ENCODE measurements at places on chromosomes 2 and 18.

- no peak for DNase-seq
These were observed 555.5 kb upstream of the TNP1 start for GRCh38 chr2:217415316-217415715.

GRCh38 chr2:30935795-30936194 lies 128.5 kb upstream of the CAPN13 start:
- DNase-seq, result no peak

GRCh38 chr2:168132389-168132788 lies 115.0 kb downstream of the STK39 start:
- DNase-seq, result no peak

DNA sequence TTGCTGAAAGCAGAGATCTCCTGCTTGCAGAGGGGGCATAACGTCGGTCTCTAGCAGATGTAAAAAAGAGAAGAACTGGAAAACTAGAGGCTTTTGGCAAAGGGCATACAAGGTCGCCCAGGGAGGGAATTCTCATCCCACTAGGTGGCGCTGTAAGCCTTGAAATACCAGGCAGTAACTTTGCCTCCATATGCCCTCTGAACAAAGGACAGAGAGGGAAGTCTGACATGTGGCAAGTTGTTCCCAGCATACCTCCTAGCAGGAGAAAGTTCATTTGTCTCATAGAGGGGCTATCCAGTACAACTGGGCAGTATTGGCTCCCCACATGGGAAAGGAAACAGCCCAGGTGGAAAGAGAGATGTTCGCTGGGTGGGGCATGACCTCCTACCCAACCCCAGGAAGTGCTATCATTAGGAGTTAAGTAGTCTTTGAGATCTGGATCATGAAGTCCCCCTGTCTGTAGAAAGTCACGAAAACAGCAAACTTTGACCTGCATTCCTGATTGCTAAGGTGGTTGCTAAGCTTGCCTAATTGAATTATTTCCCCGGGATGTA lies 39.9 kb downstream of the STK17B start:
- DNase-seq, result peak; percentile 57

DNA sequence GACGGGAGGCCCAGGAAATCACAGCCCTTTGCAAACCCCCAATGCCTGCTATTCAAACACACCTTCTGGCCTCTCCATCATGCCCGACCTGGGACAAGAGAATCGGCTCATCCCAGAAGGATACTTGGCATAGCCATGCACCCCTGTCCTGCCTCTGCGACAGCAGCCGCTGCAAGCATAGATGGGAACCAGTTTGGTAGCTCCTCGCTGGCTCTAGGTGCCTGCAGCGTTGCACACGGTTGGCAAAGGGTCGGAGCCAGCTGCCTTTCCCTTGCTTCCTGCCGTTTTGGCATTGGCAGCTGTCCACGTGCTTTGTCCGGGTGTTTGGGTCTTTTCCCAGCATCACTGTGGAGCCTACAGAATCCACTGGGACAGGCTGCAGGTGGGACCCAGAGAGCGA lies 76.9 kb downstream of the TWIST2 start:
- no peak for DNase-seq

GRCh38 chr2:235935773-235936172 lies 232.4 kb downstream of the GBX2 start:
- no peak for DNase-seq

DNA sequence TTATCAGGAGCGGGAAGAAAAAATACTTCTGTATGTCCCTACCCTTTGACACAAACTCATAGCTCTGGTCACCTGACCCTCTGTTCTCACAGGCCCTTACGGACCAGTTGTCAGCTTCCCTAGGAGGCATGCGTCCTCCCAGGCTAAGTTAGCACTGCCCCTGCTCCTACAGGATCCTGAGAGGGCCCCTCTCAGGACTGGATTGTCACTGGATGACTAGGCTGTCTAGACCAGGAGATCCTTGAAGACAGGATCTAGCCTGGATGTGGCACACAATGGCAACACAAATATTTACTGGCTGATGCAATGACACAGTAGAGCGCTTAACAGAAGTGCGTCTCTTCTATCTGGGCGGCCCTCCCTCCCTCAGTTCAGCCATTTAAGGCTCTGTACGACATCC lies 7.7 kb downstream of the FAM228A start:
- DNase-seq, result no peak

GRCh38 chr2:25331686-25332365 lies 9.9 kb downstream of the DNMT3A start:
- DNase-seq, result no peak

DNA sequence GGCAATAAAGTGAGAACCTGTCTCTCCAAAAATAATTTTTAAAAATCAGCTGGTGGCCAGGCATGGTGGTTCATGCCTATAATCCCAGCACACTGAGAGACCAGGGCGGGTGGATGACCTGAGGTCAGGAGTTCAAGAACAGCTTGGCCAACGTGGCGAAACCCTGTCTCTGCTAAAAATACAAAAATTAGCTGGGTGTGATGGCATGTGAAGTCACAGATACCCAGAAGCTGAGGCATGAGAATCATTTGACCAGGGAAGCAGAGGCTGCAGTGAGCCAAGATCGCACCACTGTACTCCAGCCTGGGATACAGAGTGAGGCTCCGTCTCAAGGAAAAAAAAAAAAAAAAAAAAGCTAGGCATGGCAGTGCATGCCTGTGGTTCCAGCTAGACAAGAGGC lies 7.4 kb upstream of the GPR75 start:
- DNase-seq, result no peak

GRCh38 chr2:167504061-167504460 lies 615.8 kb downstream of the XIRP2 start:
- no peak for DNase-seq

DNA sequence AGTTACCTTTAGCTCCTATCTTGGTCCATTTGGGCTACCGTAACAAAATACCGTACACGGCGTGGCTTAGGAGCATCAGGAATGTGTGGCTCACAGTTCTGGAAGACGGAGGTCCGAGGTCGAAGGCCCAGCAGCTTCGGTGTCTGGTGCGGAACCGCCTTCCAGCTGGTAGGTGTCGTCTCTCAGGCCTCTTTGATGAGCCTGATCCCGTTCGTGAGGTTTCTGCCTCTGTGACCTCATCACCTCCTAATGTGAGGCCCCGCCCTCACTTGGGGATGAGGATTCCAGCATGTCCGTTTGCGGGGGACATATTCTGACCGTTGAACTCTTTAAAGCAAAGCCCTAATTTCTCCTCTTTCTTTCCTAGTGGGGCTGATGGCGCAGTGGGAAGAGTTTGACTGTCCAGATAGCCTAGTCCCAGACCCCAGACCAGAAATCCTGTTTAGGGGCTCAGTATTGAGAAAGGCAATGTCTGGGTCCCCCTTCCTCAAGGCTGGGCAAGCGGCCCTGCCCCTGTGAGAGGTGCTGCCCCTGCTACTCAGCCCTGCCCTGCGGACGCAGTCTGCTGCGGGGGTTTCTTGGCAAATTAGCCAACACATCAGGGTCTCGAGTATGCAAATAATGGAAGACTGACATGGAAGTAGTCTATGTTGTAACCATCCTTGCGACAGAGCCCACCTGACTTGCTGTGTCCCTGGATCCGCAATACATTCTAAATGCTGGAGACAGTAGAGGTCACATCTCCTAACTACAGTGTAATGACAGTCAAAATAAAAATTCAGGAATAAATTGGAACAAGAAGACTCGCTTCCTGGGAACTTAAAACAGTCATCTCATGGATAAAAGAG lies 128.0 kb downstream of the ASB1 start:
- no peak for DNase-seq

DNA sequence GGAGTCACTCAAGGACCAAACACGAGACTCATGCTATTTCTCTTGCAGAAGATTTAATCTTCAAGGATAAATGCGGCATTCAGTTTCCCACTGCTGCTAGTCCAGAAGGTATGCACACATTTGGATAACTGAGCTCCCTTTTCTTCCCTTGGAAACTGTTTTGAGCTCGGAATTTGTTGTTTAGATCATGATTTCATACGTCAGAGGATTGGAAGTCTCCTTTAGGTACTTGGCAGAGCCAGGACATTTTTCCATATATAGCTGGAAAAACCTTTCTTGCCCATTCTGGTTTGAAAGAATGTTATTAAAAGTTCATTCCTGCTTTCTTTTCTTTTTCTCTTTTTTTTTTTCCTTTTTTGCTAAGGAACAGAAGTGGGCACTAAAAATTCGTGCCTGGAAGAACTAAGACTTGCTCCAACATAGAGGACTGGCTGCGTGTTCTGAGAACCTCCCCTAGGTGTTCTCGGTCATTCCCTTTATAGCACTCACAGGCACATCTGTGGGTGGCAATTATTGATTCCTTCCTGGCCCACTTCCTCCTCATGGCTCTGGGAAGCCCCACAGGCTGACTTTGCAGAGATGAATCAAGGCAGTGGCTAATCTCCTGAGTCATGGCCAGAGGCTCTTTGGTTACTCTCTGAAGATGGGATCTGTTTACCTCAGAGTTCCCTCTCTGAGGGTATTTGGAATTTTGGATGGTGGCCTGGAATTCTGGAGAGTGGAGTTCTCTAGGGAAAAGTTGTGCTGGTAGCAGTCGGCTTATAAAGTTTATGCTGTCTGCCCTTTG lies 104.8 kb downstream of the PLCL1 start:
- no peak for DNase-seq

DNA sequence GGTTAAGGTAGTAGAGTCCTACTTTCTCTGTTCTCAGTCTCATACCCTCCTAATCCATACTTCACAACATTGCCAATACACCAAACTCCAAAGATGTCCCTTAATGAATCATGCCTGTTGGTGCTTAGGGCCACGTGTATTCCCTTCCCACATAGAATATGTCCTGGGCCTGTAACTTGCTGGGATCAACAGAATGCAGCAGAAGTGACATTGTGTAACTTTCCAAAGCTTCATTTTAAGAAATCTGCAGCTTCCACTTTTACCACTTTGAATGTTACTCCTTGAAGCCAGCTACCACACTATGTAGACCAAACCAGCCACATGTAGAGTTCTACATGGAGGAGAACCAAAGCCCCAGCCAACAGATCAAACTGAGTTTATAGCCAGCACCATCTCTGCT lies 58.5 kb upstream of the ARHGAP15 start:
- DNase-seq, result no peak

- DNase-seq, result no peak
These were observed 432.9 kb downstream of the MTX2 start for GRCh38 chr2:176702131-176702530.

DNA sequence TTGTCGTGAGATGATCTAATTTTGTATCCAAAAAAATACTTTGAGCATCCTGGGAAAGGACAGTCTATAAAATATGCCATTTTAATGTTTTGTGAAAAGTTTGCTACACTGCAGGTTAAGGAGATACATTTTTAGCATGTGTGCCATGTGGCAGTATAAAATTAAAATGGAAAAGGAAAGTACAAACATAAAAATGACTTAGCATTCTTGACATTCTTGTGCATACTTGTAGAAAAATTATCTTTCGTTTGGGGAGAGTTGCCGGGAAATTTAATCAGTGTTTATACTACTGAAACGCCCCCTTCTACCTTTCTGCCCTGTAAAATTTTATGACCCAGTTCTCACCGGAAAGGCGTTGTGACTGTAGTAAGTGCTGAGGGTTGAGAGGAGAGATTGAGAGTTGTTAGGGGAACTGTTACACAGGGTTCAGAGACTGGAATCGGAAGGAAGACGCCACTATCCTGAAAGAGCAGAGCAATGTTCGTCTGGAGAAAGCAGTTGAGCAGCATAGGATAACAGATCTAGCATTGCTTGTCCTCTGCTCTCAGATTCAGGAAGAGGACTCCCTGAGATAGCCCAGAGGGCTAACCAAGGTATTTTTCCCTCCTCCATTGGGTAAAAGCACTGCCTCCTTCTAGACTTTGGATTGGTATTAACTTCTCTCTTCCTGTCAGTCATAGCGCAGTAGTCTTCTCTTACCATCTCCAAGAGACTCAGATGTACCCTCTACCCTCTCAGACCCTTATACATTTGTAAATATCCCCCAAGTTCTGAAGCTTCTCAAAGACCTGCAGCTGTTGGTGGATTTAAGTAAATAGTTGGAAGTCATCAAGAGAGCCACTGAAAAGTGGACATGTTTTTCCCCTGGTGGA lies 2.7 kb downstream of the CDH20 start:
- no peak for DNase-seq

DNA sequence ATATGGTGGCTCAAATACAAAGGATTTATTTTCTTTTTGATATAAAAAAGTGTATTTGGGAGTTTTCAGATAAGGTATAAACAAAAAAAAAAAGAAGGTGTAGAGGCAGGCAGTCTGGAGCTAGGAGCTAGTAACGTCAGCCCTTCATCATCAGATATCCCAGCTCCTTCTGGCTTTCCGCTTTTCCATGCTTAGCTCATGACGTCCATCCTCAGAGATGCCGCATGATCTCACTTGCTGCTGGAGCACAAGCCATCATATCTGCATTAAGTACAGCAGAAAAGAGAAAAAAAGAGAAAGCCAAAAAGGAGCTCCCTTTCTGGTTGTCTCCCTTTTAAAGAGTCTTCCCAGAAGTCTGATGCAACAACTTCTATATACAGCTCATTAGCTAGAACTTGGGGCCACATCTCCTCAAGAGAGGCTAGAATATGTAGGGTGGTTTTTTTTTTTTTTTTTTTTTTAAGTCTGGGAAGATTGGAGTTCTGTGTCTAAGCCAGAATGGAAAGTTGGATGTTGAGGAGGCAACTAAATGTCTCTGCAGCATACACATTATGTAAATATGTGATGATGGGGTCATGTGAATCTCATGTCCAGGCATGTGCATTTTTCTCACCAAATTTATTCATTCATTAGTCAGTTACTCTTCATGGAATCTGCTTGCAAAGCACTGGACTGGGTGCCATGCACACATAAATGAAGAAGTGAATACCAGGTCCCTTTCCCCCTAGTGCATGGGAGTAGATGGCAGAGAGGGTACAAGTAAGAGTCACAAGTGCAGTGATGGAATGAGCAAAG lies 52.3 kb downstream of the DDX1 start:
- no peak for DNase-seq

DNA sequence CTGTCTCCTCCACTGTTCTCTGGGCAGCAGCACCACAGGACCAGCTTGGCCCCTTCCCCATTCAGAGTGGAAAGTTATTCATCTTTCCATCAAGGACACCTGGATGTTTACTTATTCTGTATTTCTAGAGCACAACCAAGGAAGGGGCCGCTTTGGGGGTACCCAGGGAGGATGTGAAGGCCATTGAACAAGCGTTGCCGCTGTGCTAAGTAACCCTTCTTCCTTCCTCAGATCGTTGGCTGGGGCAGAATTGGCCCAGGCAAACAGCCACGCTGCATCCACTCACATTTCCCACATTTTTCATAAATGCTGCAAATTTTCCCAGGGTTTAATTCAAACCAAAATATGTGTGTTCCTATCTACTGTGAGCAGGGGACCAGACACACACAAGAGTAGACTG lies 76.2 kb upstream of the NPAS2 start:
- DNase-seq, result no peak
